CD8-positive, alpha-beta memory T cell (primary cell): ENCODE measurements at places on chromosomes 3 and 15. TPM values are rescaled to one million over a fixed set of nuclear protein-coding genes. Genes with fewer than 3 reads are reported as not detected.

Gene A4GNT
- total RNA-seq, result not detected

Gene GATM
- 1.9 TPM for total RNA-seq

Gene TNFSF10
- 41.9 TPM for total RNA-seq

Gene PLS1
- 4.1 TPM for total RNA-seq

Gene AHSG
- not detected for total RNA-seq

Gene PDIA5
- 12.7 TPM for total RNA-seq

Gene MST1R
- 1.2 TPM for total RNA-seq

DNA sequence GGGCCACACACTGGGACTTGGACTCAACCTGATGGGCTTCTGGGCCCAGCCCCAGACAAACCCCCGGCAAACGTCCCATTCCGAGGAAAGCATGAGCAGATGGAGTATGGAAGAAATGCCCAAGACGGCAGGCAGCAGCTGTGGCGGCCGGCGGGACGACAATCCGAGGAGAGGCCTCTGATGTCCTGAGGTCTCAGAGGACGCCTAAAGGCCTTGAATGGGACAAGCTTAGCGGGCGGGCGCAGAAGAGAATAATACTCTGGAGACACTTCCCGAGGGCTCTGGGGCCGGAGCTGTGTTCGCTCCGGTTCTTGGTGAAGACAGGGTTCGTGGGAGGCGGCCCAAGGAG is 482 bp upstream of the OGG1 start:
- no peak for DNase-seq
- peak overlapping the region; percentile 95 for H3K4me3 ChIP-seq

GRCh38 chr3:194294199-194294894 is 56.8 kb downstream of the CPN2 start:
- no peak for DNase-seq
- H3K36me3 ChIP-seq, result no peaks in the 10 kb centered on the region
- peaks cover 5% of the 10 kb centered on the region for H3K27me3 ChIP-seq
- H3K4me1 ChIP-seq, result no peaks in the 10 kb centered on the region

DNA sequence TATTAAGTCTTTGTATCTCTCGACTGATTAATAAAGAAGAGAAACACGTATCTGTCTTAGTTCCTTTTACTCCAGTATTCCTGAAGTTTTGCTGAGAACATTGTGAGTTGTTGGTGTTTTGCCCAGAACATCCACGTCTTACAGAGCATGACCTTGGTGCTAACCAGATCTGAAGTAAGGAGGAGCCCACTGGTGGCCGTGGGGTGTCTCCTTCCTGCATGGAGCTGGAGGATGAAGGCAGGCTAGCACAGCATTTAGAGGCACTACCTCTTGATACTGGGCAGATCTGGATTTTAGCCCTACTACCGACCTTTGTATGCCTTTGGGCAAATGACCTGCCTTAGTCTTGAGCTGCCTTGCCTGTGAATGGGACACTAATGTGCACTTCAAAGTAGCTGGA is 28.9 kb upstream of the ESYT3 start:
- no peak overlapping the region for H3K4me3 ChIP-seq
- H3K27me3 ChIP-seq, result no peaks in the 10 kb centered on the region

- no peak for DNase-seq
- H3K4me3 ChIP-seq, result no peak overlapping the region
- H3K27ac ChIP-seq, result no peak overlapping the region
- no peaks in the 10 kb centered on the region for H3K27me3 ChIP-seq
Observed at GRCh38 chr3:42192334-42193200, 73.4 kb downstream of the CCK start.

DNA sequence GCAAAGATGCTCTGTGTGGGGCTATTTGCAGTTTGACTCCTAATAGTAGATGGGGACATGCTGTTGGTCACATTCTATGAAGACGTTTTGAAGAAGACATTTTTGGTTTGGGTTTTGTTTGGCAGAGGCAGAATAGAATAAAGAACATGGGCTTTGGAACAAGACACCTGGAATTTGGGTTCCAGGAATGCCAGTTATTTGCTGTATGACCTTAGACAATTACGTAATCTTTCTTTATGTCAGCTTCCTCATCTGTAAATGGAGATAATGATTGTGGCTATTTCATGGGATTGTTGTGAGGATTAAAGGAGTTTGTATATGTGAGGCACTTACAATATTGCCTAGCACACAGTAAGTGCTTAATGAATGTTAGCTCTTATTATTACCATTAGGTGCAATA is 91.6 kb downstream of the MESD start:
- no peak overlapping the region for H3K27ac ChIP-seq
- DNase-seq, result no peak
- H3K4me1 ChIP-seq, result no peaks in the 10 kb centered on the region
- H3K27me3 ChIP-seq, result no peaks in the 10 kb centered on the region
- no peaks in the 10 kb centered on the region for H3K36me3 ChIP-seq
- no peak overlapping the region for H3K4me3 ChIP-seq

- H3K36me3 ChIP-seq, result no peaks in the 10 kb centered on the region
- no peak for DNase-seq
- no peak overlapping the region for H3K27ac ChIP-seq
- H3K27me3 ChIP-seq, result no peaks in the 10 kb centered on the region
Observed at GRCh38 chr3:131110087-131110486, 83.4 kb downstream of the NEK11 start.

- H3K4me1 ChIP-seq, result peaks cover 39% of the 10 kb centered on the region
- H3K27me3 ChIP-seq, result peaks cover 74% of the 10 kb centered on the region
- DNase-seq, result no peak
- peak overlapping the region; percentile 64 for H3K4me3 ChIP-seq
- no peak overlapping the region for H3K27ac ChIP-seq
Observed at GRCh38 chr3:169661361-169662131, 2.0 kb downstream of the MECOM start.

DNA sequence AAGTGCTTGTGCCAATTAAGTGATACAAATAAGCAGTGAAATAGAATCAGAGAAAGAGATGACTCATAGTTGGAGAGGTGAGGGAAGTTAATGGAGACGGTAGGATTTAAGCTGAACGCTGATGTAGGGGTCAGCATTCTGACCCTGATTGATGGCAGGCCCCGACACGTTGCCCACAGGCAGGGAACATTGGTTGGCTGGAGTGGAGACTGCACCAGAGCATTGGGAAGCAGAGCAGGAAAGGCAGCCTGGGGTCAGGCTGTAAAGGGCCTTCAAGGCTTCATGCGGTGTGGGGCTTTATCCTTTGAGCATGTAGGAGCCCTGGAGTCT is 68.6 kb downstream of the DCUN1D1 start:
- H3K27ac ChIP-seq, result no peak overlapping the region
- no peak overlapping the region for H3K4me3 ChIP-seq
- no peaks in the 10 kb centered on the region for H3K27me3 ChIP-seq
- no peaks in the 10 kb centered on the region for H3K36me3 ChIP-seq
- peaks cover 46% of the 10 kb centered on the region for H3K4me1 ChIP-seq

DNA sequence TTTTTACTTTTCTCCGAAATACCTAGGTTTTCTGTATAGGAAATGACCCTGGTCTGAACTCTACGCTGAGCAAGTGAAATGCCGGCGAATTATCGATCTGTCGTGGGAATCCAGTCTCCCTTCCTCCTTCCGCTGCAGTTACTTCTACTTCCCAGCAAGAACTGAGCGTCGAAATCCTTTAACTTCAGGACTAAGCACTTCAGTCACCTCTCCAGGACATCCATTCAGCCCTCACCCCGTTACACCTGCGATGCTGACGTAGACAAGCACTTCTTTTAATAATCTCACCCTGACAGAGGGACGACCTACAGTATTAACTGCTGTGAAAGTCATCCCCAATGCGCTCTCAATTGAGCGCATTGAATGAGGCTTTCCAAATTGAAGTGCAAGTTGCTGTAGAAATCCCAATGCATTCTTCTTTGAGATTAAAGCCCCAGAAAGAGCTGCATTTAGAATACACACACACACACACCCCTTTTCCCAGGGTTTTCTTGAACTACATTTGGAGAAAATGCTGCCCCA is 1.3 kb downstream of the TOP2B start:
- H3K4me3 ChIP-seq, result peak overlapping the region; percentile 72
- H3K36me3 ChIP-seq, result no peaks in the 10 kb centered on the region
- peak; percentile 45 for DNase-seq
- H3K4me1 ChIP-seq, result peaks cover 55% of the 10 kb centered on the region

GRCh38 chr3:94513600-94513999 is 450.7 kb downstream of the NSUN3 start:
- no peaks in the 10 kb centered on the region for H3K4me1 ChIP-seq
- H3K36me3 ChIP-seq, result no peaks in the 10 kb centered on the region
- no peak overlapping the region for H3K4me3 ChIP-seq
- H3K27me3 ChIP-seq, result no peaks in the 10 kb centered on the region
- no peak for DNase-seq
- no peak overlapping the region for H3K27ac ChIP-seq

GRCh38 chr3:189966843-189967242 is 153.9 kb downstream of the P3H2 start:
- no peaks in the 10 kb centered on the region for H3K4me1 ChIP-seq
- no peaks in the 10 kb centered on the region for H3K36me3 ChIP-seq
- no peak overlapping the region for H3K4me3 ChIP-seq
- H3K27ac ChIP-seq, result no peak overlapping the region

- no peak for DNase-seq
- no peak overlapping the region for H3K27ac ChIP-seq
- no peak overlapping the region for H3K4me3 ChIP-seq
- no peaks in the 10 kb centered on the region for H3K27me3 ChIP-seq
Observed at GRCh38 chr3:74127256-74127655, 487.2 kb downstream of the CNTN3 start.

GRCh38 chr3:190224863-190225692 is 97.2 kb downstream of the CLDN1 start:
- H3K4me1 ChIP-seq, result no peaks in the 10 kb centered on the region
- no peak for DNase-seq

- no peaks in the 10 kb centered on the region for H3K36me3 ChIP-seq
- no peaks in the 10 kb centered on the region for H3K27me3 ChIP-seq
- no peak overlapping the region for H3K4me3 ChIP-seq
- no peaks in the 10 kb centered on the region for H3K4me1 ChIP-seq
- DNase-seq, result no peak
- no peak overlapping the region for H3K27ac ChIP-seq
Observed at GRCh38 chr3:31908391-31909097, 72.5 kb downstream of the OSBPL10 start.

DNA sequence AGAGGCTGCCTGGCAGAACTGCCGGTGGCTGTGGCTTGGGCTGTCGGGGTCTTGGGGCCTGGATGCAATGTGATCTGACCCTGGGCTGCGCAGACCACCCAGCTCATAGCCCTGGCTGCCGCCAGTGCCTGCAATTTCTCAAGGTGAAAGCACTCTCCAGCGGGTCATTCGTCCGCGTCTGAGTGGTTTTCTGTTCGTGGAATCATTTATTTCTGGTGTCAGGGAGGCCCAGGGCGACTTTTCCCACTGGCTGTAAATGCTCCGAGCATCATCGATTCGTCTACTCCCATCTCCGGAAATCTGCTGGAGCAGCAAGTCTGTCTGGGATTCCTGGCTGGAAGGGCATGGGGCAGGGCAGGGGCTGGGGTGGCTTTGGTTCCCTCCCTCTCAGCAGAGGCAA is 40.6 kb upstream of the ADPGK start:
- no peak for DNase-seq
- H3K4me1 ChIP-seq, result no peaks in the 10 kb centered on the region
- no peak overlapping the region for H3K4me3 ChIP-seq
- H3K36me3 ChIP-seq, result no peaks in the 10 kb centered on the region

DNA sequence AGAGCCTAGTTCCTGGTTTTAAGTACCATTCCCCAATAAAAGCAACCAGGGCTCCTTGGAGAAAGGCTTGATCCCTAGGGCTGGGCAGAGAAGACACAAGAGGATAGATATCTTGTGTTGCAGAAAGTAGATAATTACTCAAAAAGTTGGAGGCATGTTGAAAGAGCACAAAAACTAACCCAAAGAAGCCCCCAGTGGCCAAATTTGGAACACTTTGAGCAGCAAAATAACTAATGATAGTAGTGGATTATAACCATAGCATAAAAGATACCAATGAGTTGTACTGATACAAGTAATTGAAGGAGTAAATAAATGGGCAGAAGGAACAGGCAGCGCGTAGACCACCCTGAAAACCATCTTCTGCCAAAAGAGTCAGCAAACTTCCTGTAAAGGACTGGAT is 12.0 kb downstream of the EXOSC7 start:
- peaks cover 19% of the 10 kb centered on the region for H3K36me3 ChIP-seq
- no peak overlapping the region for H3K27ac ChIP-seq
- H3K4me1 ChIP-seq, result peaks cover 45% of the 10 kb centered on the region

GRCh38 chr3:158909870-158910269 is 108.0 kb downstream of the MFSD1 start:
- H3K4me1 ChIP-seq, result no peaks in the 10 kb centered on the region
- no peaks in the 10 kb centered on the region for H3K27me3 ChIP-seq
- DNase-seq, result no peak
- no peak overlapping the region for H3K4me3 ChIP-seq
- no peak overlapping the region for H3K27ac ChIP-seq

GRCh38 chr3:14921811-14922705 is 25.3 kb upstream of the NR2C2 start:
- H3K4me3 ChIP-seq, result no peak overlapping the region
- no peak overlapping the region for H3K27ac ChIP-seq
- H3K36me3 ChIP-seq, result no peaks in the 10 kb centered on the region
- H3K27me3 ChIP-seq, result no peaks in the 10 kb centered on the region

GRCh38 chr3:150786791-150787190 is 23.8 kb upstream of the SIAH2 start:
- no peak for DNase-seq
- no peaks in the 10 kb centered on the region for H3K4me1 ChIP-seq
- H3K4me3 ChIP-seq, result no peak overlapping the region
- H3K36me3 ChIP-seq, result no peaks in the 10 kb centered on the region
- H3K27ac ChIP-seq, result no peak overlapping the region

GRCh38 chr3:37642670-37643598 is 218.7 kb upstream of the CTDSPL start:
- DNase-seq, result no peak
- H3K27me3 ChIP-seq, result no peaks in the 10 kb centered on the region
- H3K4me1 ChIP-seq, result no peaks in the 10 kb centered on the region
